Stimulated activated CD4-positive, alpha-beta T cell treated with anti-CD3 and anti-CD28 coated beads, Interleukin-12 subunit alpha, Interleukin-12 subunit beta, amount 100 ng/mL, for 4 hours (primary cell): ENCODE measurements at places on chromosomes 3 and 15.
A peak's percentile ranks its signal among the peaks of the same experiment; 100 is the strongest.

GRCh38 chr3:134929976-134930375 lies 134.9 kb downstream of the EPHB1 start:
- no peak for DNase-seq

DNA sequence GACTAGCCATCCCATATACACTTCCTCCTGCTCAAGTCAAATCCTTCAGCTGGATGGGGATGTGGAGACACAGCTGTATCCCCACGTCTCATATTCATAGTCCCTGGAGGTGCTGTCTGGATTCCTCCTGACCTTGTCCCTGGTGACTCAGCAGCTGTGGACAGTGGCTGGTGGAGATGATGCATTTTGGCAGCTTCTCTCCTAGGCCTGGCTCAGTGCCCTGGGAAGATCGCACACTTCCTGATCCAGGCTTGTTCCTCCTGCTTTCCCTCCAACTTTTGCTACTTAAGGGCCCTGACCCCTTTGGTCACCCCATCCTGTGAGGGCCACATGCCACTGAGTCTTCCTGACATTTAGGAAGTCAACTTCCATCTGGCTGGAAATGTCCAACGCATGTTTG lies 44.4 kb downstream of the ADAMTSL3 start:
- no peak for DNase-seq

- no peak for DNase-seq
Measured at GRCh38 chr3:95312650-95313049, 1249.8 kb downstream of the NSUN3 start.

DNA sequence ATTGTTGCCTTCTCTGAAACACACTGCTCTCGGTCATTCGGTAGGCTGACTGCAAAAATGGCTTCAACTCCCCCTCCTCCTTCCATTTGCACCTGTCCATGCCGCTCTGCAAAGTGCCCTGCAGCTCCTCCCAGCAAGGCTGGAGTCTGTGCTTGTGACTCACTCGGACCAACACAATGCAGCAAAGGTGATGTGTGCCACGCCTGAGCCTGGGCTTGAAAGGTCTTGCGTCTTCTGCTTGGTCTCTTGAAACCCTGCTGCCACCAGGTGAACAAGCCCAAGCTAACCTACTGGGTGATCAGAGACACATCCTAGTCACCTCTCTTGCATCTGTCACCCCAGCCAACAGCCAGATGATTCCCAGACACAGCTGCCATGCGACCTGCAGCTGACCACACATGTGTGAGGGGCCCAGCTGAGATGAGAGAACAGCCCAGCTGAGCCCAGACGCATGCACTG lies 71.1 kb downstream of the MGLL start:
- DNase-seq = no peak

DNA sequence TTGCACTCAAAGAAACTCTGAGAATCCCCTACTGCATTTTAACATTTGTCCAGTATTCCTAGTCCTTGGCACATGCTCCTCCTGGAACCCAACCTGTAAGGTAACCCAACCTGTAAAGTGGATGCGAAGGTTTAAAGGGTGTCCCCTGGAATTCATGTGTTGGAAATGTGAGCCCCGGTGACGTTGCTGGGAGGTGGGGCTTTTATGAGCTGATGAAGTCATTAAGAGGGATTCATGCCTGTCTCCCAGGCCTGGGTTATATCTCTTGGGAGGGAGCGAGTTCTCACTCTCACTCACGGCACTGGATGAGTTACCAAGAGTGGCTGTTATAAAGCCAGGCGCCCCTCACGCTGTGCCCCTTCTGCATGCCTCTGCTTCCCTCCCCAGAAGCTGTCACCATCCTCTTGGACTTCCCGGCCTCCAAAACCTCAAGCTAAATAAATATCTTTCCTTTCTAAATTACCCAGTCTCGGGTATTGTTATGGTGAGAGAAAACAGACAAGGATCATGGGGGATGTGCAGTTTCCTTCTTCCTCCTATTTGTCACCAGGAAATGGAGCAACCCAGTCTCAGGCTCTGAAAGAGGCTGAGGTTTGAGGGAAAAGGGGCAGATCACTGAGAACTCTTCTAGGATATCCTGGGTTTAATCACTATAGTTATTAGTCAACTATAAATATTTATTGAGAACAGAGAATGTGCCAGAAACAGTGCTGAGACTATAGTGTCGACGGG lies 7.6 kb downstream of the XXYLT1 start:
- DNase-seq = no peak

DNA sequence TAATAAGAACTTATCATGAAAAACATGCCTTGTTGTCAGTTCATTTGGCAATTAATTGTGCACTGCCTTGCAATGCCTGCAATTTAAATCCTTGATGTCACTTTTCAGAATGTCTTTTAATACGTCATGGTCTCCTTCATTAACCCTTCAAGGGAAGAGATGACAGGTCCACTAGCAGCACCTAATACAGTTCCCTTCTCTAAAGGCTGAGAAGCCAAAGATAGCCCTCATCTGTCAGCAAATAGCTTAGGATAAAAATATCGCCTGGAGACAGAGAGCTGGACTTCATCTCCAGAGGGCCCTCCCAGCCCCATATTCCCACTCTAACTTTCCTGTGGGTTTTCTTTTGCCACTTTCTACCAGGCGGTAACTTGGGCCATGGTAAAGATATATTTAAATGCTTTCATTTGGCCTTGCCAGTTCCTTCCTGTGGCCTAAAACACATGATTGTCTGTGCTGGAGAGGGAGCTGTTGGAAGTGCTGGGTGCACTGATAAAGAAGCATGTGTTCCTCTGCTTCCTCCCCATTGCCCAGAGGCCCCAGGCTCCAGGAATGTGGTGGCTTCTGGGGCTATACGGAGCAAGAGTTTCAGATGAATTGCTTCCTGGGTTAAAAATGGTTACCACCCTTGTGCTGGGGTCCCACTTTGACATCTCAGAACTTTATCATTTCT lies 76.3 kb upstream of the UMPS start:
- no peak for DNase-seq

DNA sequence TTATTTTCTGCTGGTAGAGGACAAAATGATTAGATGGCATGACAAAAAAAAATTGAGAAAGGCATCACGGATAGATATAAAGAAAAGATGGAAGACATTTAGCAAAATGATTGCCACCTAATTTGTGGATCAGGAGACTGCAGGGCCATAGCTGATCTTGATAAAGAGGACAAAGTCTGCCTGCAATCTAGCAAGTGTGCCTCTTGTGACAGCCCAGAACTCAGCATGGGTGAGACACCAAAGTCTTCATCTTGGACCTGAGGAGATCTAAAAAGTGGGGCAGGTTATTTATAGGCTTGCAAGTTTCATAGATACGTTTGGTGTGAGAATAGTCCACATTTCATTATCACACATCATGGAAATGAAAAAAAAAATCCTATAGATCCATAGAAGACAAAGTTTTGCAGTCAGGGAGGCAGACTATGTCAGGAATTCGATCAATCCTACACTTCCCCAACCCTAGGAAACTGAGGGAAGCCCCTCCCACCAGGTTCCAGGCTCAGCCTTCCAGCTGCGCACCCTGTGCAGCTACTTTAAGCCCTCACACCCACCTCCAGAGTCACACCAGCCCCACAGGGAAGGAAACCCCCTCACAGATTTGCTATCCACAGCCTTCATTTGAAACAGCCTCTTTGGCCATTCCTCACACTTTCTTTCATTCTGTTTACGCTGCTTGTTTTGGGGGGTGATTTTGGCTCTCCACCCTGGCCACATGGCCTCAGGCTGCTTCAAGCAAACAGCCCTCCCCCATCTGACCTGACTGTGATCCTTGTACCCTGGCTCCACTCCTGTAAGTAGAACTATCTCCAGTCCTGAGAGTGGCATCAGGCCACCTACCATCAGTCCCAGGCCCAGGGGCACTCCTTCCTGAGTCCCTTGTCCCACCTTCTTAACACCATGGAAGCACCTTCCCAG lies 28.1 kb upstream of the KLHL6 start:
- no peak for DNase-seq

DNA sequence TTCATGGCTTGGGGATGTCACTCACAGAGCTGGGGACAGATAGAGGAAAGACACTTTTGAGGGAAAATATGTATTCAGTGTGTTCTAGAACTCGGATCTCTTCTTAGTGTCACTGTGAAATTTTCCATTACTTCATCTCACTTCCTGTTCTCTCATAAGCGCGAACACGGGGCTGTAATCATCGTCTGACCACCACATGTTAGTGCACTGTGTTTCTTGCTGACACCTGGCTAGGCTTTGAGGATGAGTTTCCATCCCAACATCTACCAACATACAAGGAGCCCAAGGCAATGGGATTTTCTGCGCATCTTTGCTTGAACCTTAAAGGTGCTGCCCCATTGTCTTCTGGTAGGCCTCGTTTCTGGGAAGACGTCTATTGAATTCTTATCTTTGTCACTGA lies 84.0 kb downstream of the LIPC start:
- DNase-seq = no peak

- no peak for DNase-seq
Measured at GRCh38 chr15:101188637-101189408, 63.0 kb downstream of the CHSY1 start.

DNA sequence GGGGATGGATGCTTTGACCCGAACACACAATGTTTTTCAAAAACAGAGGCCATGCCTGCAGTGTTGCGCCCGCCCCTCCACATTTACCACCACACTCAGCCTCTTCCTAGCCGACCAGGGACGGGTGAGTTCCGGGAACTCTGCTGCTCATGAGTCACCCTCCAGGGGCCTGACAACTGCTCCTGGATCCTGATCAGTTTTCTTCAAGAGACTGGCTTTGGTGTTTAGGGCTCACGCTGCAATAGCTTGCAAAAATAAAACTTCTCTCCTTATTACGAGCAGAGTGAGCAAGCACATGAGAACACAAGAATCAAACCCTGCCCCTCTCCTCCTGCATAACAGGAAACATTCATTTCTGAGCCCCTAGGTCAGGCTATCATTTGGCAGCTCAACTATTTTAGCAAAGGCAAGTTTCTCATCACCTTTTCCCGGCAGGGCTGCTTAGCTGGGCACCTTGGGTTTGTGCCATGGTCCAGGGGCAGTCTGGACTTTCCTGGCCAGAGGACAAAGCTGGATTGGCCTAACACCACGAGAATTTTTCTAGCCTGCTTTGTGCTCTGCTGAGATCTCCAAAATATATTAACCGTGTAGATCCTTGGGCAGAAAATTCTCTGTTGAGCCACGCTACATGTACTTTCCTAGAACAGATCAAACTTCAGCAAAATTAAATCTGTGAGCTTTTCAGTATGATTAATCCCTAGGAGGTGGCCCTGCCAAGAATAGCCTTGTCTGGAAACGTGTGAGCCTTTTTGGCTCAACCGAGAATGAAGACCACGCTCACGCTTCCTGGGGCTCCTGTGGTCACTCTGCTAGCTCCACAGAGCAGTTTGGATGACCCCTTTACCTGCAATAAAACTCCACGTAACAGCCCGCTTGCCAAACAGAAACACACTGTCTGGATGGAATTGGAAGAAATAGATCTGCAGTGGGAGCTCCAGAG lies 52.7 kb upstream of the SPATA12 start:
- DNase-seq = no peak

DNA sequence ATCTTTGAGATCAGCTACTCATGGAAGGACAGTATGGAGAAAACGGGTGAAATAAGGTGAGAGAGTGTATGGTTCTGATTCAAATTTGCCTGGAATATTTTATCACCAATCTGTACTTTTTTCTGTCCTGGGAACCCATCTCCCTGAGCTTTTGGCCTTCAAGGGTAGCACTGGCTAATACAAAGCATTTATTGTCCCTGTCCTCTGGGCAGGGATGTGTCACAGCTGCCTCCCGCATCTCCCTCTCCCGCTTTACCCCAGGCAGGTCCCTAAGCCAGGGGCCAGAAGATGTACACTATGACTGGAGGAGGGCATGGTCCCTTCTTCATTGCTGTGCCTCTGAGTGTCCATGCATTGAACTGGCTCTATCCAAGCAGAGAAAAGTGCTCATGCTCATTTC lies 201.7 kb upstream of the CHRNA7 start:
- no peak for DNase-seq

DNA sequence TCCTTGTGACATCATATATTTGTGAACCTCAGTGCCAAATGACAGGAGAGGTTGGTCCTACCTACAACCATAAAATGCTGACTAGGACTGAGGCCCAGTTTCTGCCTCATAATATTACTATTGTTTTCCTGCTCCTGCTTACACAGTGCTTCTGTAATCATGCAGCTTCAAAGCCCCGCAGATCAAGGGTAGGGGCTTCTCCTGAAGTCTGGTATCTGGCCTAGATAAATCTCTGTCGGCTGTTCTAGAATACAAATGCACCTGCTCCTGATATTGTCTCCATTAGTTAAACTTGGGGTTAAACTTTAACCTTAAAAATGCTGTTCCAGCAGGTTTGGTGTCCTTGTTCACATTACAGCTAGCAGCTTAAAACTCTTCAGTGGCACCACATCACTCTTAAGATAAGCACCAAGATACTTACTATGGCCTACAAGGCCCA lies 552.4 kb downstream of the TUSC7 start:
- DNase-seq = no peak

GRCh38 chr3:94875149-94875548 lies 812.3 kb downstream of the NSUN3 start:
- DNase-seq = no peak

DNA sequence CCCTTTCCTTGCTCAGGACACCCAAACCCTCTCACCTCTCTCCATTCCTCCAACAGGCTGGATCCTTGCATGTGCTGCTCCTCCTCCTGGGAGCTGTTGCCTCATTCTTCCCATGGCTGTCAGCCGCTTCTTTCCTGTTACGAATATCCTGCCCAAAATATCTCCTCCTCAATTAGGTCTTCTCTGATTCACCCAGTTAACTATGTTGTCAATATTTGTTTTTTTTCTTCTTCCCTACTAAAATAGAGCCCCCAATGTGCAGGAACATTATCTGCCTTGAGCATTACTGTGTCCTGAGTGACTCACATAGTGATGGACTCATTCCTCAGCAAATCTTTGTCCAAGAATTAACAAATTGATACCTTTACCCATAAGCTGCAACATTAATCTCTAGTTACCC lies 357.2 kb downstream of the CLSTN2 start:
- no peak for DNase-seq

GRCh38 chr3:149374391-149374790 lies 3.1 kb downstream of the TM4SF1 start:
- no peak for DNase-seq

GRCh38 chr3:112561734-112562529 lies at the start of the genes ATG3 and SLC35A5:
ATG3 (minus strand) TSS chr3:112561962; CDS start chr3:112561528, 434 bp downstream.
SLC35A5 (plus strand) TSS chr3:112562045; CDS start chr3:112563404, 1,359 bp downstream.
- peak; percentile 97 for DNase-seq

DNA sequence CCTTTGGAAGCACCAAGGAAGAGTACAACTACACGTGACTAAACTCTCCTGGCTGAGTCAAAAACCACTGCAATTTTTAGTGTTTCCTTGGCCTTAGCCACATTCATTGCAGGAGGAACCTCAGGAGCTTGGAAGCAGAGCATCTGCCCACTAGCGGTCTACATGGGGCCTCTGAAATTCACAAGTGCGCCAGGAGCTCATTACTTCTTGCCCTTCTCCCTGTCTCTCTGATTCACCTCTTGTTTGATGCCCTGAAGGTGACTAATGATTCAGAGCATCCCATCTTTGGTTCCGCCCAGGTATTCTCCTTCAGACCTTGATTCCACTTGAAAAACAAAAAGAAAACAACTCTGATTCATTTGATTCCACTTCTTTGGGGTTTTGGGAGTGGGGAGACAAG lies 201.1 kb upstream of the LPP start:
- DNase-seq = no peak

- DNase-seq = no peak
Measured at GRCh38 chr3:57952208-57952631, 56.0 kb upstream of the FLNB start.

GRCh38 chr3:196842567-196843434 lies 24.9 kb upstream of the SENP5 start:
- DNase-seq = no peak

- DNase-seq = no peak
Measured at GRCh38 chr3:39415983-39416382, 9.5 kb downstream of the RPSA start.

GRCh38 chr15:39455471-39455991 lies 125.3 kb upstream of the THBS1 start:
- no peak for DNase-seq
